ENCODE measurements at places on chromosomes 7 and 10.

GRCh38 chr7:80413383-80413945 lies 98.4 kb downstream of the GNAT3 start:
- DNase-seq: no peak

GRCh38 chr7:20895563-20895962 lies 108.9 kb upstream of the SP8 start:
- no peak for DNase-seq

- no peak for DNase-seq
These were observed 20.5 kb upstream of the GSDME start for GRCh38 chr7:24777806-24778205.

- no peak for DNase-seq
These were observed 23.4 kb downstream of the GPR158 start for GRCh38 chr10:25198151-25198550.

DNA sequence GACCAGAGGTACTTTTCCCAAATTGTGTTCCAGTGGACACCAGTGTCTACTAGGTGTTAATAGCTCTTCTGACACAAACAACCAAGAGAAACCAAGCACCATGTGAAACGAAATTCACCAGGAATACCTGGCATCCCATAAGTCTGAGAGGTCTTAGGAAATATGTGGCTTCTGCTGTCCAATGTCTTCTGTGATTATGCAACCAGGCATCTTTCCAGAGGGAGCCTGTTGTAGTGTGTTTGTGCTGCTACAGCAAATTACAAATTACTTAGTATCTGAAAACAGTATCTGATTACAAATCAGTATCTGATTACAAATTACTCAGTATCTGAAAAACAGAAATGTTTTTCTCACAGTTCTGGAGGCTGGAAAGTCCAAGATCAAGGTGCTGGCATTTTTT lies 133.6 kb upstream of the NPVF start:
- no peak for DNase-seq

DNA sequence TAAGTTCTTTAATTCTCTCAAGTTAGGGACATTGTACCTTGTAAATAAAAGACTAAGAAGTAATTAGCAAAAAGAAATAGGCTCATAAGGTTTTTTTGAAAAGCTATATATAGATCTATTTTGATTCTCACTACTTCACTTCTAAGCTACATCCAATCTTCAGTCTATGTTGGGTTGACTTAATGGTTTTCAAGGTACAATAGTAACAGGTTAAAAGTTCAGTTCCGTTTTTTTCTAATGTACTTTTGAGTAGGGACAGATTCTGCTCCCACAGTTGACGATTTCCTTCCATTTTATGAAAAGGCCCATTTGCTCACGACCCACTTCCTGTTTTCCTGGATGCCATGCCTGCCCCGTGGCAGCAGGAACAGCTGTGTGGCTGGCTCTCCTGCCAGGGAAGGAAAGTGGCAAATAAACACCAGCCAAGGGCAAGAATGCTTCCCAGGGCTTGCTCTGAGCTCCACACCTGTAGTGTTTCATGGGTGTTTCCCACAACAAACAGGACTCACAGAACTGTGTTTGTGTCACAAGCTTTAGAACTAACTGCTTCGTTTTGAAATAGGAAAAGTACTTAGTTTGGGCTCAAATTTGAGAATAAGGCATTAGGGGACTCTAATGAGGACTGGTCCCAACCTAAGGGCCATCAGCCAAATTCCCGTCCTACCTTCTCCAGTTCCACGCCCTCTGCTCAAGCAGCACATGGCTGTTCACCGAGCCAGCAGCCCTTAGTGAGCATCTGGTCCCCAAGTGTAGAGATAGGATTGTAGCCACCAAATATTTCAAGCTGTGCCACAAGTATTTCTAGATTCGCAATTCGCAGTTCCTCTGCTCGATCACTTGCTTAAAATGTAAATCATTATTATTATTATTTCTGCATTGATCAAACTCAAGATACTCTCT lies 240.7 kb downstream of the COBL start:
- no peak for DNase-seq

- no peak for DNase-seq
These were observed 372.8 kb upstream of the SHH start for GRCh38 chr7:156185076-156185475.

GRCh38 chr7:17622451-17622850 lies 317.8 kb downstream of the SNX13 start:
- DNase-seq: no peak

DNA sequence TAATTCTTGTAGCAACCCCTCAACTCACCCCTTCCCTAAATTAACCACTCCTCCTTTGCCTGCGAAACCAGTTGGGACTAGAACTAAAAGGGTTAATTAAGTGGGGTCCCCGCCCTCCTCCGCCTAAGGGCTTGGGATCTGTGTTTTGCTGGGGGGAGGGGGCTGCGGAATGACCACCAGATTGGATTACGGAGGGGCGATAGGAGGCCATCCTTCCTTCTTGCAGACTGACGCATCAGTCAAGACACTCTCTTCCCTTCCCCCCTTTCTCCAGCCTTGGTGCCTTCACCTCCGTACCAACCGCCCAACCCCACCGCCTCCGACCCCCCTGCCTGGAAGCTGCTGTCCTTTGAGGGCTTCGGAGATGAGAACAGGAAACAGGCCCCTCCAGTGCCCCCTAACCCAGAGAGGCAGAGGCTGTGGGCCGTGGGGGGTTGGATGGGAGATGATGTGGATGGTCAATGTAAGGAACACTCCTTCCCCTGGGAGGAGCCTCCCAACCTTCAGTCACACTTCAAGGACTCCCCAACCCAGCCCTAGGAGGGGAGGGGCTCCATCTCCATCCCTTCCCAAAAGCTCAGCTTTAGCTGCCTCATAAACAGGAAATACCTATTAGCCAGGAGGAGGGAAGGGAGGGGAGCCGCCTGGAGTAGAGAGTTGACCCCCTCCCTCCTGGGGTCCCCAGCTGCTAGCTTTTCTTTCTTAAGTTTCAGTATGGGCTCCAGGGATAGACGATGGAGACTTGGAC lies 997 bp upstream of the LDB1 start:
- DNase-seq: peak; percentile 74

GRCh38 chr10:78600740-78601139 lies 468.0 kb upstream of the ZMIZ1 start:
- DNase-seq: peak; percentile 33

- no peak for DNase-seq
These were observed 342.6 kb downstream of the TCERG1L start for GRCh38 chr10:130968964-130969363.

DNA sequence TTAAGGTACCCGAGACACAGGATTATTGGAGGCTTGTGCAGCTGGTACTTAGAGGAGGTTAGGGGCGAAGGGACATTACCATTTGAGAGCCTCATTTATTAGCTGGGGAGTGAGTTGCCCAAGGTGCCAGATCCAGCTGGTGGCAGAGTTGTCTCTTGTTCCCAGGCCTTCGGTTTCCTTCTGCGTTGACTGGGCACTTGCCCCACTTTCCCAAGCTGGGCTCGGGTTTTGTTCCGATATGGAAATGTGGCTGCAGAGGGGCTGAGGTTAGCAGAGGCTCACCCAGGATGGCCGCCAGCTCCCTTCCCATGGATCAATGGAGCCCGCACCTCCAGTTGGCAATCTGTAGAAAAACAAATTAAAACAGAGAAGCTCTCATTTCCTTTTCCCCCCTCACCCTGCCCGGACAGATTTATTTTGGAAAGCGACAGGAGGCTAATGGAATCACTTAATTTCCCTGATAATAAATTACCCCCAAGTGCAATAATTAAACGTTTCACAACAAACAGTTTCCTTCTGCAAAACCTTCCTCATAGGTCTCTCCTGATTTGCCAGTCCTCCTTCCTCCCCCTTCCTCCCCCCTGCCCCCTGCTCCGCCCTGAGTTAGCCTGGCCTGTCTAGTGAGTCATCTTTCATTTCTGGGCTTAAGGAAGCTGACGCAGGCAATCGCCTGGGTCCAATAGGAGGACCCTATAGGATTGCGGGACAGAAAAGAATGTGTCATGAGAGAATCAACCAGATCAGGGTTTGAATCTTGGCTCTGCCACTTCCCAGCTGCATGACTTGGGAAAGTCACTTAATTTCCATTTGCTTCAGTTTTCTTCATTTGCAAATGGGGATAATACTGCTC lies 51.7 kb downstream of the ADRA2A start:
- DNase-seq: peak; percentile 86

- no peak for DNase-seq
These were observed 137.6 kb downstream of the ZNF467 start for GRCh38 chr7:149635561-149636329.

DNA sequence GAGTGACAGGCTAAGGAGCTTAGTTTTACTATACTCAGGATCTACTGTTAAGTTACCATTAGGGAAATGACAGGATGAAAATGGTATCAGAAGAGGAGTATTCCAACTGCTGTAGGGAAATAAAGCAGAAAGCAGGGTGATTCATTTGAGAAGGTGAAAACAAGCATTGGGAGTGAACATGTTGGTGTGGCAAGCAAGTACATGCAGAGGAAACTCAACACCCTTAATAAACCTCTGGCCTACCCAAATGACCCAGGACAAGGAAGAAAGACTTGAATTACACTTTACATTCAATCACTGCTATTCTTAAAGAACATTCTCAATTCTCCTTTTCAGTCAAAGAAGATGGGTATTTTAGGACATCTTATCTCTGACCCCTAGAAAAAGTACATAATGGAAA lies 28.7 kb downstream of the ERLIN1 start:
- DNase-seq: no peak

- no peak for DNase-seq
These were observed 546 bp upstream of the HOXA3 start for GRCh38 chr7:27152816-27153442.

DNA sequence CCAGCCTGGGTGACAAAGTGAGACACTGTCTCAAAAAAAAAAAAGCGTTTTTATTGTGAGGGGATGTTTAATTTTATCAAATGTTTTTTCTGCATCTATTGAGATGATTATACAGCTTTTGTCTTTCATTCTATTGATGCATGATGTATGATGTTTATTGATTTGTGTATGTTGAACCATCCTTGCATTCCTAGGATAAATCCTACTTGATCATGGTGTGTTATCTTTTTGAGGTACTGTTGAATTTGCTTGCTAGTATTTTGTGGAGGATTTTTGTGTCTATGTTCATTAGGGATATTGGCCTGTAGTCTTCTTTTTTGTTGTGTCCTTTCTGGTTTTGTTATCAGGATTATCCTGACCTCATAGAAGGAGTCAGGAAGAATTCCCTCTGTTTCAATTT lies 22.3 kb upstream of the PLA2G12B start:
- DNase-seq: no peak

DNA sequence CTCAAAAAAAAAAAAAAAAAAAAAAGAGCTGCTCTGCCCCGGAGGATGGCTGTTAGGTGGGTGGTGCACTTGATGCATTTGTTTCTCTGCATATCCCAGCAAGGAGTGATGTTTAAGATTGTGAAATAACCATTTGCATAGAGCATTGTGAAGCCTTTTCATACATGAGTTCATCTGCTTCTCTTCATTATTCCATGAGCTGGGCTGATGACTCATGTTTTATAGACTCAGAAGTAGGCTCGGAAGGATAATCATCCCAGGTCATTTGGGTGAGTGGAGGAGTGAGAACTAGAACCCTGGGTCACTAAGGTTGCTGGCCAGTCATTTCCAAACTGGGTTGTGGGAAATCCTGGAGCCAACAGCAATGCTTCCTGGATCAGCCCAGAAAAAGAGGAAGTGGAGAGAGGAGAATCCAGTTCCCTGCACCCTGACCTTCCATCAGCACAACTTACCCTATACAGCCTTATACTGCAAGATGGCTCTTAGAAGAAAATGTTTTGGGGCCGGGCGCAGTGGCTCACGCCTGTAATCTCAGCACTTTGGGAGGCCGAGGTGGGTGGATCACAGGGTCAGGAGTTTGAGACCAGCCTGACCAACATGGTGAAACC lies 45.3 kb downstream of the TACC2 start:
- DNase-seq: peak; percentile 57

DNA sequence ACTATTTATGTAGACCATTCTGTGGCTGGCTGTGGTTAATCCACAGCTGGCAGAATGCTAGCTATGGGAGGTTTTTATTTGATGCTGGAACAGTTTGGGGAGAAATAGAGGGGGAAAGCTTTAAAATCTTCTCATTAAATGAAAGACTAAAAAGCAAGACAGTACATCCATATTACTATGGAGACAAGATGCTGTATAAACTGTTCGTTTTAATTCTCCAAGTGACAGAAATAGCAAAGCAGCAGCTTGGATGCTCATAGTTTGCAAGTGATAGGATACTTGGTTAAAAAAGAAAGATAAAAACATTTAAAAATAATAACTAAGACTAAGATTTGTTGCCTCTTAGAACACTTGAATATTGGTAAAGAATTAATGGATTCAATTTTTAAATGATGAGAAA lies 304.9 kb upstream of the KAT6B start:
- no peak for DNase-seq

DNA sequence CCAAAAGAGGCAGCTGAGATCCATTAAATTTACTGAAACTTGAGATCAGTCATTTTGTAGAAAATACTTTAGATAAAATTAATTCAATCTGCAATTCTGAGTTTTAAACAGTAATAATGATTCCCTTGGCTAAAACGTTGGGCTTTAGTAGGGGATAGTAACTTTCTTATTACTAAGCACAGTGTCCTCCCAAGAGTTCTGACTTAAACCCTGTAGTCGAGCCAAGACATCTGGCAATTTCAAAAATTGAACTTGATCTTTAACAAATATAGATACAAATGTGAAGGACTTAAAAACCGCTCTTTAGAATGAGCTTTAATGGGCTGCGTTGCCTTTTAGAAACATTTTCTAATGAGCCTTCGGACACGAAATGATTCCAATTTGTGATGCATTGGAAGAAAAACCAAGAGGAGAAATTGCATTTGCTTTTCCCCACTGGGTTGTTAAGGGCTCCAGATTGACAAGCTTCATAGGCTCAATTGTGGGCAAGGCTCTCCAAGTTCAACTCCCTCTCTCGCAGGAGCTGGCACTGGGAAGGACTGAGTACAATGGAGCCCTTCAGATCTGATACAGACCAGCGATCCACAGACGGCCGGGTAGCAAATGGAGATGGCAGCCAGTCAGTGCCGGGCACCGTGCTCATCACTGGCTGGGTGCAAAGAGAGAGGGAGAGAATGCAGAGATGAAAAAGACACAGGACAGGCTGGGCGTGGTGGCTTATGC lies 921.3 kb upstream of the AUTS2 start:
- no peak for DNase-seq

DNA sequence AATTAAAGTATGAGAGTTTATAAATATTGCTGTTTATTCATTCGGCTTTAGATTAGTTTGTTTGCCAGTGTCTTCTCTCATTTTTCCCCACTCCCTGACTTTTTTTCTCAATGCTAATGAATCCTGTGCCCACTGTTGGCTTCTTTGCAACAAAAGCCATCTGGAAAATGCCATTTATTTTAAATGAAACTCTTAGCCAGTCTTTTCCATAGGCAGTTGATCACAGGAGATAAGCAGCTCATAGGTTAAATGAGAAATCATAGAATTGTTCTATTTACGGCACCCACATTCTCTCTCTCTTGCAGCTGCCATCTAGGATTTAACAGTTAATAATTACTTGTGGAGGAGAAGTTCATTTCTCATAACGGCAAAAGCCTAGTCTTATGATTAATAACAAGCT lies 249.3 kb upstream of the POM121L12 start:
- DNase-seq: no peak

DNA sequence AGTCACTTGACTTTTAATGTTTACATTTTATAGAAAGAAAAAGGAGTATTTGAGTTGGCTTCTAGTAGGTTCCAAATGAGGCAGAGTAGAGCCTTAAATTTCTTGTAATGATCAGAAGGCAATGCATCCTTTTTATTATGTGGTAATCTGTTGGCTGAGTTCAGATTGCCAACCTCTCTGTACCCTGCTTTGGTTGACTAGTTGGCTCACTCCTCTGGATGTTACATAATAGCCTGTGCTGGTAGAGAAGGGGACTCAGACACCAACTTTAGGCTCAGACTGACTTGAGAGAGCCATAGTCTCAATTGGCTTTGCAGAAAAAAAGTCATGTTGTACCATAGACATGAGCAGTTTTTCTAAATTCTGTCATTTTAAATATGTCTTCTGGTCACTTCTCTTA lies 46.8 kb upstream of the GLCCI1 start:
- DNase-seq: no peak

All from AG08395 (cell line).